ENCODE measurements at places on chromosomes 5 and 9.

DNA sequence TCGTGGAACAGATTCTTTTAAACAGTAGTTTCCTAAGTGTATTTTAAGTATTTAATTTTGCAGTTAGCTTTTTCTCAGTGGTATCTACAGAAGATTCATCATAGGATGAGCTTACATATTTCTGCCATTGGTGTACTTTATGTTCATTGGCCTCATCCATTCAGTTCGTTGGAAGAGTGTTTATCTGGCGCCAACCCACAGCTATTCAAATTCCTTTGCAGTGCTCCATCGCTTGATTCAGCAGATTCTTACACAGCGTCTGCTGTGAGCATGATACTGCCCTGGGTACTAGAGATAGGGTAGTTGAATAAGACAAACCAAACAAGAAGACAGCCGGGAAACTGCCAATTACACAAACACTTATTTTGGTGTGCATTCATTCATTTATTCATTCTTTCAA is 55.1 kb downstream of the NUP214 start:
- DNase-seq, result no peak

DNA sequence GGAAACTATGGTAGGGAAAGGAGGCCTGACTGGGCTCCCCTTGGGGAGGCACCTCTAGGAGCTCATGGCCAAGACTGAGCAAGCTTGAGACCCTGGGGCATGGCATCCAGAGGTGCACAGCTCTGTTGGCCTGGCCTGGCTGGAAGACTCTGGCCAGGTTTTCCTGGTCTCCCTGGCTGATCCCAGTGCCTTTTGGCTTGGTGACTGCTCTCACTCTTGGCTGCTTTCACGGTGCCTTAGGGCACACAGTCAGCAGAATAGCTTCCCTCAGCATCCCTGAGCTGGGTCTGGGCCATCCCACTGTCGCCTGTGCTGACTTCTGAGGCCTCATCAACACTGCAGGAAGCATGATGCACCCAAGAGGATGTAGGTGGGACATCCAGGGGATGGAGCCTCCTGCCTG is 13.4 kb upstream of the DELE1 start:
- DNase-seq, result no peak

DNA sequence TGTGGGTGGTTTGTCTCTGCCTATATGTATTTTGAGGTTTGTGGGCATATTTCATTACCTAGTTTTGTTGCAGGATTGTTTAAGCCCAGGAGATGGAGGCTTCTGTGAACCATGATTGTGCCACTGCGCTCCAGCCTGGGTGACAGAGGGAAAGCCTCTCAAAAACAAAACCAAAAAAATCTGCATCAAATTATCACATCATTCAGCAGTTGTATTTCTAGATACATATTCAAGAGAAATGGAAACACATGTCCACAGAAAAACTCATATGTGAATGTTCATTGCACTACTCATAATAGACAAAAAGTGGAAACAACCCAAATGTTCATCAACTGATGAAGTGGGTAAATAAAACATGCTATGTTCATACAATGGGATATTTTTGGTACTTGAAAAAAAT is 29.9 kb downstream of the HSPA4 start:
- no peak for DNase-seq

DNA sequence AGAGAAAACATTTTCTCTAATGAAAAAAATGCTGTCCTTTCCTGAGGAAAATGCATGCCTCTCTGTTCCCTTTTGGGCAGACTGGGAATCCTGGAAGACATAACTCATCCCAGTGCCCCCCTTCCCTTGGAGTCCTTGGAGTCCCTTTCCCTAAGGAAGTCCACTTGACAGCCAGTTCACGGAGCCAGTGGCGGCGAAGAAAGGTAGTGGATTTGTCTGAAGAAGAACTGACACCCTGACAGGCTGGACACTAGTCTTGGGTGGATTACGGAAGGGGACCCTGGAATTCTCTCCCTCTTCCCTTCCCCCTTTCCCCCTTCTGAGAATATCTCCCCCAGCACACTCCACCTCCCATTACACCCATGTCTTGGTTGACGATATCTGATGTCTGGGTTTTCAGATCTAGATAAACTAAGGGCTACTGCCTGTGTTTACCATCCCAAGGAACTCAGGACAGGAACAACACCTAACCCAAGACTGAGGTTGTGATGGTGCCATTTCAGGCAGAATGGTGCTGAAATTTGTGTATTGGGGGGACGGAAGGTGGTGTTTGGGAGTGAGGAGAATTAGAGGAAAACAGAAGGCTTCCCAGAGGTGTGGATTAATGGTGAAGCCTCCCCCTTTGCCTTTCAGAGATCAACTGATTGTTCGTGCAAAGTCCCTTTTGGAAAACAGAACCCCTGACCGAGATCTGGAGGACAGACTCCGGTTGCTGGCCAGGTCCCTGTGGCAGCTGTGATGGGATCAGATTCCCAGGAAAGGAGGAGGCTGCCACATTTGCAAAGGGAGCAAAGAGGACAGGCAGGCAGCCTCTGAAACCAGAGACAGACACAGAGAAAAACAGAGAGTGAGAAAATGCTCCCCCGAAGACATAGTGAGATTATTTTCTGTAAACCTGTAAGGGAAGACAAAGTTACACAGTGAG is 704 bp downstream of the SPARC start:
- no peak for DNase-seq

GRCh38 chr5:125100951-125101350 is 354.5 kb upstream of the ZNF608 start:
- no peak for DNase-seq

DNA sequence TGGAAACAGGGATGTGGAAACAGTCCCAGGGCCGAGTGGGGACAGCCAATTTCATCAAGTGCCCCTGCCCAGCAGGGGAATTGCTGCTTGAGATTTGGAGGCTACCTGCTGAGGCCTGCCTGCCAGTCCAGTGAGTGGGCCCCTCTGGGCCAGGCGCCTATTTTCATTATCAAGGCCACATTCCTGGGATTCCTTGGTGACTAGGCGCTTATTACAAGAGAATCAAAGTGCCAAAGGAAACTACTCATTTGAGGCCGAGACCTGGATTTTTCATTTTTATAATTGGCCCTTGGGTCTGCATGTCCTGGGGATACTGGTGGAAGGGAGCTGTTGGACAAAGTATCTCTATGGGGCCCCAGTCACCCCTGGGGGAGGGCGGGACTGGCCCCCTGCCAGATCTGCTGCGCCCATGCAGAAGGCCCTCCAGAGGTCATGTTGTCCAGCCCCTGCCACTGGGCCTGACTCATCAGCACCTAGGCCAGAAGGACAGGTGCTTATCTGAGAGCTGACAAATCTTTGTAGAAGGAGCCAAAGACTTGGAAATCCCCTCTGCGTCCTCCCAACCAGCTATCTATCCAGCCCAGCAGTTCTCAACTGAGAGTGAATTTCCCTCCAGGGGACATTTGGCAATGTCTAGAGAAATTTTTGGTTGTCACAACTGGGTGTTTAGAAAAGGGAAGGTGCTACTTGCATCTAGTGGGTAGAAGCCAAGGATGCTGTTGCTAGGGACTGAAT is 45.6 kb downstream of the FOXI1 start:
- DNase-seq, result no peak

DNA sequence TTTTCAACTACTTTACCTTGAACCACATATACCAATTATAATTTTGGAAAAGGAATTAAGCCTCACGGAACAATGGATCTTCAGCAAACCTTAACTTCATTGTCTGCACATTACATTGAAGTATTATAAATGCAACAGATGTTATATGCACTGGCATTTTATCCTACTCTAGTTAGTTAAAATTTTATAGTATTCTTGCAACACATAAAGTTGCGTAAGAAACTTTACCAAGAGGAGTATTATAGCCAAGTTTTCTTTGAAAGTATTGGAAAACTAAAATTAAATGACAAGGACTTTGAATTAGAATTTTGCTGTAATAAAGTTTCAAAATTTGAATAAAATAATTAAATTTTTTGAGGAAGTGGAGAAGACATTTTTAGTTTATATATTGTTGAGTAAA is 63.4 kb upstream of the SREK1 start:
- no peak for DNase-seq

- DNase-seq, result no peak
These were observed 111.7 kb downstream of the ST8SIA4 start for GRCh38 chr5:100791391-100791790.

- no peak for DNase-seq
These were observed 144.4 kb downstream of the GLIS3 start for GRCh38 chr9:4155221-4156026.

- DNase-seq, result no peak
These were observed 374.7 kb downstream of the ZSWIM6 start for GRCh38 chr5:61706751-61707150.

- no peak for DNase-seq
These were observed 93.1 kb downstream of the MRPS27 start for GRCh38 chr5:72226950-72227349.

DNA sequence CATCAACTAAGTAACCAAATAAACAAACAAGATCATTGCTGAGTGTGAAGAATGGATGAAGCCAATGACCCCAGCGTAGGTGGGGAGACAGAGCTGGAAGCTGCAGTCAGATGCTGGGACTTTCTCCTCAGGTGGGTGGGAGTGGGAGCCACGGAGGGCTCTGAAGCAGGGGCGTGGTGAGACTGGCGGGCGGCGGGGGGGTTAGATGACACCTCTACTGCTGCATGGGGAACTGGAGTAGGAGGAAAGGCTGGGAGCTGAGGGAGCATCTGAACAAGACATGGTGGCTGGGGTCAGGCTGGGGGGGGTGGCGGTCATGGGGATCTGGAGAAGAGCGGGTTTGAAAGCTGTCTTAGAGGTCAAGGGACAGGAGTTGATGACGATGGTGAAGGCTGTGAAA is 193.8 kb downstream of the C9orf50 start:
- DNase-seq, result no peak

DNA sequence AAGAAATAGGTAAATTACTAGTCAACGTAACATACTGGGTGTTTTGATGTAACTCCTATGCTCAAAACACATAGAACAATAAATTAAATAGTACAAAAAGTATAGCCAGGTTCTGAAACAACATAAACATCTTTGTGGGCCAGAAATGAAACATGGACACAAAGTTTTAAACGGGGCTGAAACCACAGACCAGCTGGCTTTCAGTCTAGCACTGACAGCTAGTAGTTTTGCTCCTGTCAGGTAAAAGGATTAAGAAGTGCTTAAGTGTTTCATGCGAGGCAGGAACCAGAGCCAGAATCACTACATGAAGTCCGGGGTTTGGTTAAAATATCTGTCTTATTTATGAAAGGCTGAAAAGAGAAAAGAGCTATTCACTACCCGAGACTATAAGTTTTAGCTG is 19.5 kb downstream of the DCAF10 start:
- no peak for DNase-seq

- DNase-seq, result no peak
These were observed 9.7 kb upstream of the JADE2 start for GRCh38 chr5:134515801-134516200.

- no peak for DNase-seq
These were observed 27.4 kb upstream of the F2RL1 start for GRCh38 chr5:76791461-76791860.

DNA sequence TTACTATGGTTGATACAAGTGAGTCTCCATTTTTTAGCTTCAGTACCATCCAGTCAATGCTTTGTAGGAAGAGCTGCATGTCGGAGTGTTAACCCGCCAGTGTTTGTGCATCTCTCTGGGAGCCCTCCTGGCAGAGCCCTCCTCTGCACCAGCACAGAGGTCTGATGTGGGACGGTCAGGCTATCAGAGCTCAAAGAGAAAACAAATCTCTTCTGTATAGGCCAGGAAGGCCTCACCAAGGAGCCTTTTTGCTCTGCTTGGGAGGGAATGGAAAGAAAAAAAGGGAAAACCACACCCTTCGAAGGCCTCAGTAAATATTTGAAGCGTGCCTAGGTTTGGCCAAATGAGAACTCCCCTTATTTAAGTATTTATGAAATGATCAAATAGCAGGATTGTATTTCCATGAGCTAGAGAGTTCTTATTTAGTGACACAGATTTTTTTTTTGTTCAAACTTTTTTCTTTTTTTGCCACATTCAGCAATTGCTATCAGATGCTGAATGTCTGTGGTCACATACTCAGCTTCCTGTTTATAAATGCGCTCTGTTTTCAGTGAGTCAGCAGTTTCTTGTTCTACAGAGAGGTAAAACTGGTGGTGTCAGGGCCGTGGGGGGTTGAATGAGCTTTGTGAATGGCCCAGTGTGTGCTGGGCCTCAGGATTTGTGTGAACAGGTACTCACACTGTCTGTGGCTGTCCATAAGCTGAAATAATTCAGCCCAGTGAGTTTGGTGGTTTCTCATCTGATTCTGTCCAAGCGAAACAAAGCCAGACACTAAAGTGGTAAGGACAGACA is 226.6 kb downstream of the SNX18 start:
- peak; percentile 18 for DNase-seq

GRCh38 chr5:11898-12297 is 80.1 kb upstream of the PLEKHG4B start:
- no peak for DNase-seq

- no peak for DNase-seq
These were observed 11.0 kb downstream of the PLIN2 start for GRCh38 chr9:19116107-19116790.

DNA sequence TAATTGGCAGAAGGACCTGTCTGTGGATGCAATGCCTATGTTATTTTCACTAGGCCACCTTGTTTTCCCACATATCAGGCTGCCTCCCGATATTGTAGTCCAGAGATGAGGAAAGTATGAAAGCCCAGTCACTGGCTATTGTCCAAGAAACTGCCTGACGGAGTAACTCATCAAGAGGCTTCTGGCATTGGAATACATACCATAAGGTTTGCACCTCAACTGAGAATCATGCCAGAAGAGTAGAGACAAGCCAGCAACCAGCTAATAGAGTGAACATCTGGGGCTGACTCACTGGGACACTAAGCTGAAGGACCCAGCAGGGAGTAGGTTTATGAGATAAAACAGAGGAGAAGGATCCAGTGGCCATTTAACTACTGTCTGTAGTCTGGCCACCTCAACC is 137.2 kb upstream of the FST start:
- no peak for DNase-seq

- no peak for DNase-seq
These were observed 116.1 kb upstream of the TNC start for GRCh38 chr9:115234094-115234493.

DNA sequence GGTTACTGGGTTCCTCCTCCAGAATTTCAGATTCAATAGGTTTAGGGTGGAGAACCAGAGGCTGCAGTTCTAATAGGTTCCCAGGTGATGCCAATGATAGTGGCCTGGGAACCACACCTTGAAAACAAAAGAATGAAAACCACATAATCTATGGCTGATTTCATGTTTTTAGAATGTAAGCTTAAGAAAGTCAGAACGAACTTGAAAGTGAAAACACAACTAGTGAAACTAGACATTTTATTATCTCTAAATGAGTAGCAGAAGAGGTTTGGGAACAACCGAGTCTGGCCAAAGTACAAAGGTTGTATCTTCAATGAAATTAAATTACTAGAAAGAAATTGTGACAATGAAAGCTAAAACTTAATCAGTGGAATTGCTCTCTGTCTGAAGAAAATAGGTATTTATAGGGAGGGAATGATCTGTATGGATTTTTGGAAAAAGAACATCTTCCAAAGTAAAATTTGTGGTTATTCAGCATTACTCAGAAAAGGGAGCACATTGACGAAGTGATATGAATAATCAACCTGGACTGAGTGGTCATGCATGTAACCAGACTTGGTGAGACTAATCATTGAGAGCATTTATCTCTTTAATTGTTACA is 24.9 kb upstream of the CEP120 start:
- no peak for DNase-seq

- DNase-seq, result peak; percentile 61
These were observed at the start of the genes EIF4E1B and SNCB for GRCh38 chr5:176629853-176630680. Gene EIF4E1B (plus strand): TSS chr5:176630675. CDS start chr5:176642788, 12,113 bp downstream. Gene SNCB (minus strand): TSS chr5:176630534. CDS start chr5:176629654, 880 bp downstream.

GRCh38 chr9:132644251-132644650 is 25.5 kb downstream of the DDX31 start:
- DNase-seq, result no peak
